ENCODE measurements at places on chromosomes 4 and X. TPM values are rescaled to one million over a fixed set of nuclear protein-coding genes. Genes with fewer than 3 reads are reported as not detected.

BST1 gene
- 1.0 TPM for total RNA-seq

TBX22 gene
- not detected for total RNA-seq

ZNF280C gene
- 3.7 TPM for total RNA-seq

SH3D19 gene
- total RNA-seq, result not detected

OTC gene
- not detected for total RNA-seq

MAGEA10 gene
- total RNA-seq, result not detected

PLA2G12A gene
- total RNA-seq, result 9.6 TPM

GRCh38 chr4:21709761-21710160, 238.8 kb downstream of the KCNIP4 start:
- no peak overlapping the region for H3K27ac ChIP-seq
- no peak overlapping the region for H3K4me3 ChIP-seq
- H3K36me3 ChIP-seq, result no peaks in the 10 kb centered on the region

DNA sequence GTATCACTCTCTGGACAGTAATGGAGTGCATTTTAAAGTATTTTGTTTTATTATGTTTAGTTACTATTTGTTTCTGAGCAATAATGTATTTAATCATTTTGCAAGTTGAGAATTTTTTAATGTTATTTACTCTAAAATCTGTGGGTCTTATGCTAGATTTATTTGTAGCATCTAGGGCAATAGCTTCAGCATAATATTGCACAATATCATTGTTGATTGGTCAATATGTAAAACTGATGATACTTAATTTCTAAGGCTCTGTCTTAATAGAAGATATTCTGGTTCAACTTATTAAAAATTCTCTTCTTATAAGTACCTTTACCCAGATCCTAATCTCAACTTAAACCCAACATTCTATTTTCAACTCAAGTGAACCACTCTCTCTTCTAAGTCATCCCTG, 11.5 kb downstream of the SFRP2 start:
- H3K36me3 ChIP-seq, result no peaks in the 10 kb centered on the region
- H3K4me3 ChIP-seq, result no peak overlapping the region
- no peaks in the 10 kb centered on the region for H3K4me1 ChIP-seq
- peaks cover 11% of the 10 kb centered on the region for H3K27me3 ChIP-seq
- H3K27ac ChIP-seq, result no peak overlapping the region
- DNase-seq, result no peak

- no peak for DNase-seq
- H3K27ac ChIP-seq, result no peak overlapping the region
- no peak overlapping the region for H3K4me3 ChIP-seq
- H3K27me3 ChIP-seq, result no peaks in the 10 kb centered on the region
- H3K4me1 ChIP-seq, result no peaks in the 10 kb centered on the region
Measured at GRCh38 chrX:106906361-106906760, 3.2 kb upstream of the RIPPLY1 start.

- no peaks in the 10 kb centered on the region for H3K4me1 ChIP-seq
- H3K27me3 ChIP-seq, result no peaks in the 10 kb centered on the region
- no peak overlapping the region for H3K4me3 ChIP-seq
- H3K36me3 ChIP-seq, result no peaks in the 10 kb centered on the region
- H3K27ac ChIP-seq, result no peak overlapping the region
- DNase-seq, result no peak
Measured at GRCh38 chr4:81084634-81085033, 54.1 kb downstream of the BMP3 start.

DNA sequence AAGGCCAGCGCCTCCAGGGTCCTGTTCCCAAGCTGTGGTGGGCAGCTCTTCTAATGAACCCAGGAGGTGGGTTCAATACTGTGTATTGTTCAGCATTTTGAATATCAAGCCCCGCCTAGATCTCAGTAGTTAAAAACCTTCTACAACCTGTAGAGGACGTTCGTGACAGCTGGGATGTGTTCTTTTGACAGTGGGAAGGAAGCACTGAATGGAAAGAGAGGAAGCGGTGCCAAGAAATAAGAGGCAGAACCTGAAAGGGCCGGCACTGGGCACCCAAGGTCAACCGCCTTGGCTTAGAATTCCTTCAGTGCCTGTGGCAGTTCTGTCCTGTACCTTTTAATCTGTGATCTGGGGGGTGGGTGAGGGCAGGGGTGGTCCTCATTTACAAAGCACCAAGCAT, 73.1 kb downstream of the CC2D2A start:
- no peaks in the 10 kb centered on the region for H3K36me3 ChIP-seq
- H3K4me1 ChIP-seq, result peaks cover 2% of the 10 kb centered on the region
- no peaks in the 10 kb centered on the region for H3K27me3 ChIP-seq
- no peak overlapping the region for H3K27ac ChIP-seq
- DNase-seq, result no peak
- no peak overlapping the region for H3K4me3 ChIP-seq

DNA sequence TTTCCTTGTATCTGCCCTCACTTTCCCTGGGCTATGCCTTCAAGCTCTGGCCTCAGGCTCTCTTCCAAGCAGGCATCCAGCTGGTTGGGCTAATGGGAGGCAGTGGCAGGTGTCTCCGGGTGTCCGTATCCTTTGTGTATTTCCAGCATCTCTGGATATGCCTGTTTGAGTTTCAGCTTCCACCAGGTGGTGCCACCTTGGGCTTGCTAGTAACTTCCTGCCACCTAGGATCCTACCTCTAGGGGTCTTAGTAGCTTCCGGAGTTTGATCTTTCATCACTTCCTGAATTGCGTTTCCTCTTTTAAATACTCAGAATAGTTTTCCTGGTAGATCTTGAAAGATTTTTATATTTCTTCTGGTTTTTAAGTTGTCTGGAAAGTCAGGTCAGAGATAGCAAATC, 23.2 kb upstream of the ANOS1 start:
- H3K4me1 ChIP-seq, result no peaks in the 10 kb centered on the region
- no peaks in the 10 kb centered on the region for H3K27me3 ChIP-seq
- no peak overlapping the region for H3K4me3 ChIP-seq
- no peaks in the 10 kb centered on the region for H3K36me3 ChIP-seq

DNA sequence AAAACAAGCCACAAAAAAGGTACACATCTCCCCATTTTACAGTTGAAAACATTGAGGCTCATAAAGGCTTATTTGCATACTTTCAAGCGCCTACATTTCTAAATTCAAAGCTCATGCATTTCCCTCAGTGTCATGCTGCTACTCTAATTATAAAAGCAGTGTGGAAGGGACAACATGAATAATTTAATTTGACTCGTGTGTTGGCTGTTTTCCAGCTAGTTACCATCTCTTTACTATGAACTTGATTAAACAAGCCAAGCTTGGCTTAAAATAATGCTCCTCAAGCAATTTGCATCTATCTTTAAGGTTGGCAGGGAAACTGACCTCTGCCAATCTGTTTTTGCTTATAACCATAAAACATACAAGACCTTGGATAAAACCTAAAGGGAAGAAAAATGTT, 252.5 kb upstream of the NEIL3 start:
- no peak overlapping the region for H3K4me3 ChIP-seq
- no peaks in the 10 kb centered on the region for H3K4me1 ChIP-seq
- no peaks in the 10 kb centered on the region for H3K36me3 ChIP-seq
- no peaks in the 10 kb centered on the region for H3K27me3 ChIP-seq
- DNase-seq, result no peak

- H3K27me3 ChIP-seq, result no peaks in the 10 kb centered on the region
- no peak for DNase-seq
- no peak overlapping the region for H3K27ac ChIP-seq
- H3K4me3 ChIP-seq, result no peak overlapping the region
Measured at GRCh38 chrX:29535212-29536162, 679.9 kb upstream of the MAGEB2 start.

DNA sequence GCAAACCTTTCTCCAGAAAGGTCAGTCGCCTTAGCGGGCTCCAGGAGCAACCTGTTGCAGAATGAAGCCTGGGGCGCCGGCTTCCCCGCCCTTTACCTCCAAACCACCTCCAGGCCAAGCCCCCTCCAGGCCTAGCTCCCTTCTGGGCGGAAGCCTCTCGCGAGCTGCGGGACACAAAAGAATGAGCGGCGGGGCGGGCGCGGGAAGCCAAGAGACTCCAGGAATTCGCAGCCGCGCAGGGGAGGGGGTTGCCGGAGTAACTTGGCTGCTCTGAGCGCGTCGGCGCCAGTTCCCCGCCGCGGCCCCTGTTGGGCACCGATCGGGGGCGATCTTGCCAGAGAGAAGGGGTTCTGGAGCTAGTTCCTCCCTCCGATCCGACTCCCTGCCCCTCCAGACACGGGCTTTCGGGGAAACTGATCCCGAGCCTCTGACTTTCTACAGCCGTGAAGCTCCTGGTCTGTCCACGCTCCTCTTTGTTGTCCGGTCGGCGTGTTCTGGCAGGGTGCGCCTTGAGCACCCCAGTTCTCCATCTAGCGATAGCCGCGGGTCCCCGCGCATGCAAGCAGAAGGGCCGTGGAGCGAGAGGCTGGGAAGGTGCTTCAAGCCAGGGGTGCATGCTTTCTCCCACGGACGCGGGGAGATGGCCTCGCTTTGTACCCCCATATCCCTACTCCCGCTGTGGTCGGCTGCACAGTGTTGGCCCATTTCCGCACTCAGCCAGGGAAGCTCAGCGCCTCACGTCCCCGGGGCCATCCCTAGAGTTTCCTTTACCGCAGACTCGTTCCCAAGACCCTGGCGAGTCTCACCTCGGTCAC, 1.2 kb downstream of the PROM1 start:
- peaks cover 23% of the 10 kb centered on the region for H3K4me1 ChIP-seq
- H3K27ac ChIP-seq, result no peak overlapping the region
- peaks cover 55% of the 10 kb centered on the region for H3K27me3 ChIP-seq
- DNase-seq, result no peak

GRCh38 chr4:34183926-34184325, 2060.4 kb downstream of the ARAP2 start:
- no peaks in the 10 kb centered on the region for H3K27me3 ChIP-seq
- H3K36me3 ChIP-seq, result no peaks in the 10 kb centered on the region
- no peak overlapping the region for H3K27ac ChIP-seq
- DNase-seq, result no peak

DNA sequence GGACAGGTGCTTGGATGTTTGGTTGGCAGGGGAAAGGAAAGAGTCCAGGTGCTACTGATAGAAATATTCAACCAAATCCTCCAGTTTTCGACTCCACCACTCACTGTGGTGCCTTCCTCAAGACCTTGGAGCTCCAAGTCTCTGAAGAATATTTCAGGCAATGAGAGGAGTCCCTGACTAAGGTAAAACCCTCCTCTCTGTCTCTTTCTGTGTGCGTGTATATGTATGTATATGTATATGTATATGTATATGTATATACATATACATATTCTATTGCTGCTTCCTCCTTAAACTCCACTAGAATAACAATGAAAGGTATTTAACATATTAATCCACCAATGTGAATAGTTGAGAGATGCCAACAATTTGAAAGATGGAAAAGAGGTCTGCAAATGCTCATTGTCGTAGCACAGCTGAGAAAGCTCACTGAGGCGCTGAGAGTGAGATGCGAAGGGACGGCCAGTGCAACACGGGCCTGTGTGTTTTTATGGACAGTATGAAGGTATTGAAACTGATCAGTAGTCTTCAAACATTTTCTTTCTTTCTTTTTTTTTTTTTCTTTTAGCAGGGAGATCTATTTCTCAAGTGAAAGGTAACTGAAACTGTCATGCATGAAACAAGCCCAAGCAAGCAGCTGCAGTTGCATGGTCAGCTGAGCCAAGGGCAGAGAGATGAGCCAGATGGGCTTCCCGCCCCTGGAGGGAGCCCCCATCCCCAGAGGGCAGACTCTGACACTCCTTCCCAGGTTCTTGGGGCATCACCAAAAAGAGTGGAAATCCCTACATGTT, 41.1 kb upstream of the HS3ST1 start:
- no peak for DNase-seq
- no peak overlapping the region for H3K4me3 ChIP-seq
- no peaks in the 10 kb centered on the region for H3K36me3 ChIP-seq
- no peaks in the 10 kb centered on the region for H3K27me3 ChIP-seq
- H3K27ac ChIP-seq, result no peak overlapping the region

DNA sequence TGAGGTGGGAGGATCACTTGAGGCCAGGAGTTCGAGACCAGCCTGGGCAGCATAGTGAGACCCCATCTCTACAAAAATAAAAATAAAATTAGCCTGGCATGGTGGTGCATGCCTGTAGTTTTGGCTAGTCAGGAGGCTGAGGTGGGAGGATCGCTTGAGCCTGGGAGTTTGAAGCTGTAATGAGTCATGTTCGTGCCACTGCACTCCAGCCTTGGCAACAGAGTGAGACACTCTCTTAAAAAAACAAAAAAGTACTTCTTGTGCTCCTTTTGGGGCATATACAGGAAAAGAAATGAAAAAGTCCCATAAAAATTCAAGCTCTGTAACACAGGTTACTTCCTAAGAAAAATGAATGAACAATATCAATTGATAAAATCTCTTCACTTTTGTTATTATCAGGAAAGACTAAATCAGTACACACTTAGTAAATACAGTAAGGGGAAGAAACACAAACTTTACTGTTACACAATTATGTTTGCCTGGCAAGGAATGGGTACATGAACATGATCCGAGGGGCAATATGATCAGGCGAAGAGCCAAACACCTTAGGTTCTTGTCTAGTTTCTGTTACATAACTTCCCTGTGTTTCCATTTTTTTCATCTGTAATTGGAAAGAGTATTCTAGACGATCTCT, 46.9 kb downstream of the CCDC158 start:
- no peaks in the 10 kb centered on the region for H3K4me1 ChIP-seq
- H3K27ac ChIP-seq, result no peak overlapping the region
- no peaks in the 10 kb centered on the region for H3K36me3 ChIP-seq
- H3K27me3 ChIP-seq, result no peaks in the 10 kb centered on the region

DNA sequence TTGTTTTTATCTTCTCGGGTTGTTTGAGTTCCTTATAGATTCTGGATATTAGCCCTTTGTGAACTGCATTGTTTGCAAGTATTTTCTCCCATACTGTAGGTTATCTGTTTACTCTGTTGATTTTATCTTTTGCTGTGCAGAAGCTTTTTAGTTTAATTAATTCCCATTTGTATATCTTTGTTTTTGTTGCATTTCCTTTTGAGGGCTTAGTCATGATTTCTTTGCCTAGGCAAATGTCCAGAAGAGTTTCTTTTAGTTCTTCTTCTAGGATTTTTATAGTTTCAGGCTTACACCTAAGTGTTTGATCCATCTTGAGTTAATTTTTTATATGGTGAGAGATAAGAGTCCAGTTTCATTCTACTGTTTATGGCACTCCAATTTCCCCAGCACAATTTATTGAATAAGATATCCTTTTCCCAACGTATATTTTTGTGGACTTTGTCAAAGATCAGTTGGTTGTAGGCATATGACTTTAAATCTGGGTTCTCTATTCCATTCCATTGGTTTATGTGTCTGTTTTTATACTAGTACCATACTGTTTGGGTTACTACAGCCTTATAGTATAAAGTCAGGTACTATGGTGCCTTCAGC, 54.3 kb downstream of the EGF start:
- peaks cover 7% of the 10 kb centered on the region for H3K4me1 ChIP-seq
- H3K4me3 ChIP-seq, result no peak overlapping the region
- H3K27ac ChIP-seq, result no peak overlapping the region
- no peaks in the 10 kb centered on the region for H3K36me3 ChIP-seq

DNA sequence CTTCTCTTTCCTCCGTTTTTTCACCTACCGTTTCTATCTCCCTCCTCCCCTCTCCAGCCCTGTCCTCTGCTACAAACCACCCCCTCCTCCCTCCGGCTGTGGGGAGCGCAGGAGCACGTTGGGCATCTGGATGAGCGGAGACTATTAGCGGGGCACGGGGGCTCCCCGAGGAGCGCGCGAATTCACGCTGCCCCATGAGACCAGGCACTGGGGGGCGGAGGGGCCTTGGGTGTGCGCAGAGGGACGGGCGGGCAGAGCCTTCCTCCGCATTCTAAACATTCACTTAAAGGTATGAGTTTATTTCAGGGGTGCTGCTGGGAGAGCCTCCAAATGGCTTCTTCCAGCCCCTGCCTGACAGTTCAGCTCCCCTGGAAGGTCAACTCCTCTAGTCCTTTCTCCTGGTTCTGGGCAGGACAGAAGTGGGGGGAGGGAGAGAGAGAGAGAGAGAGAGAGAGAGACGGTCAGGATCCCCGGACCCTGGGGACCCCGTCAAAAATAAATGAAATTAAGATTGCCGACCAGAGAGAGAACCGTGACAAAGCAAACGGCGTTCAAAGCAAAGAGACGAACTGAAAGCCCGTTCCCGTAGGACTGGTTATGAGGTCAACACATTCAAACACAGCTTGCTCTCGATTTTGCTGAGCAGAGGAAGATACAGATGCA, 5.0 kb downstream of the SHOX start:
- H3K27ac ChIP-seq, result no peak overlapping the region
- H3K4me1 ChIP-seq, result no peaks in the 10 kb centered on the region
- H3K36me3 ChIP-seq, result no peaks in the 10 kb centered on the region

All from CD4-positive, alpha-beta T cell (primary cell).